ENCODE measurements at places on chromosomes 1 and 21.
A peak's percentile ranks its signal among the peaks of the same experiment; 100 is the strongest.

GRCh38 chr1:45953934-45954847, 150.8 kb downstream of the MAST2 start:
- DNase-seq: peak; percentile 85

- DNase-seq: no peak
Measured at GRCh38 chr1:197351821-197352440, 83.9 kb downstream of the CRB1 start.

GRCh38 chr1:244768804-244769203, 66.7 kb upstream of the COX20 start:
- DNase-seq: no peak

DNA sequence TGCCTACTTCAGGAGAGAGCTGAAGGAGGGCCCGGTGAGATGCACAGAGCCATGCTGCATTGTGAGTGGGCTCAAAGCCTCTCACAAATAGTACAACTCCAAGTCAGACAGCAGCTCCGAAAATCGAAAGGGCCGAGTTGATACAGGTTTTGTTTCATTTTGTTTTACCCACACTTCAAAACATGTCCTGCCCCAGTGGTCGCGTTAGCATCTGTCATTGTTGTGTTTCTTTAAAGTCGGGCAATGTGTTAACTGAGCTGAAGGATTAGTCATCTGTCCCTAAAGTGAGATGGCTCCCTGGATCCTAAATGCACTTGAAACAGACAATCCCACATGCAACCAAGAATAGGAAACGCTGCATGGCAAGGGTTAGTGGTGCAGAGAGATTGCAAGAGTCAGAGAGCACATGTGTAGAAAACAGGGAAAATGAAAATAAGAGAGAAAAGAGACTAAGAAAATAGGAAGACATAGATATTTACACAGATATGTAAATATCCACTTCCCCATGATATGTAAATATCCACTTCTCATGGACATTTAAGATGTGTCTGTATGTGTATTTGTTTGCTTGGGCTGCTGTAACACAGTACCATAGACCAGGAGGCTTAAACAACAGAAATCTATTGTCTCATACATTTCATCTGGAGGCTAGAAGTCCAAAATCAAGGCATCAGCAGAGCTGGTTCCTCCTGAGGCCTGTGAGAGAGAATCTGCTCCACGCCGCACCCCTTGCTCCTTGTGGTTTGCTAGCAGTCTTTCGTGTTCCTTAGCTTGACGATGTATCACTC, 131.4 kb upstream of the RAB4A start:
- no peak for DNase-seq

GRCh38 chr21:37165586-37165985, 92.5 kb downstream of the TTC3 start:
- no peak for DNase-seq

- peak; percentile 31 for DNase-seq
Measured at GRCh38 chr1:28855469-28855951, 43.5 kb downstream of the OPRD1 start.

GRCh38 chr21:39523399-39523798, 71.6 kb downstream of the SH3BGR start:
- no peak for DNase-seq

GRCh38 chr1:205581321-205581980, 50.4 kb downstream of the ELK4 start:
- DNase-seq: no peak

DNA sequence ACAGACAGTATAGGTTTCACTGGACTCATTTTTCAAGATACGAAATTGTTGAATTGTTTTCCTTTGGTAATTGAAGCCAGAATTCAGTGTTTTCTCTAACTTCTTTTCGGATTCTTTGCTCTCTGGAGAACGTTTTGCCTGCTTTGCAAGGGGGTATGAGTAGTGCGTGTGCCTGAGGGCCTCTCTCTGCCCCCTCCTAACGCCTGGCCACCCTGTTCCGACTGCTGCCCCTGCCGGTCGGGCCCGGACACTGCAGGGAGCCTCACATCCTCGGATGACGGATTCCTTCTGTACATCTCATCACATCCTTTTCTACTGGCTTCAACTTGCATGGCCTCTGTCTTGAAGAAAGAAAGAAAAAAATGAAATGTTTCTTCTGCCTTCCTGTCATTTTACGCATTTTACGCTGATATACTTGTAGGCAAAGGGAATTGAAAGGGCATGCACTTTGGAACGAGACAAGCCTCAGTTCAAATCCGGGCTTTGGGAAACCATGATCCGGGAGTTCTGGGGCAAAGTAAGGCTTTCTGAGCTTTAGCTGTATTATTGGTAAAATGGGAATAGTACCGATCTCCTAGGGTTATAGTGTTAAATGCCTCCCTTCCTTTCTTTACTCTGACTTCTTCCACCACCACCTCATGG, 65.1 kb downstream of the DISC1 start:
- peak; percentile 14 for DNase-seq

- peak; percentile 54 for DNase-seq
Measured at GRCh38 chr1:8317647-8318381, at the start of gene SLC45A1. SLC45A1 (plus strand) TSS chr1:8318114; CDS start chr1:8324330, 6,216 bp downstream.

- DNase-seq: no peak
Measured at GRCh38 chr21:26833460-26833939, 11.7 kb downstream of the ADAMTS1 start.

GRCh38 chr1:172845371-172845770, 186.5 kb downstream of the FASLG start:
- peak; percentile 55 for DNase-seq

DNA sequence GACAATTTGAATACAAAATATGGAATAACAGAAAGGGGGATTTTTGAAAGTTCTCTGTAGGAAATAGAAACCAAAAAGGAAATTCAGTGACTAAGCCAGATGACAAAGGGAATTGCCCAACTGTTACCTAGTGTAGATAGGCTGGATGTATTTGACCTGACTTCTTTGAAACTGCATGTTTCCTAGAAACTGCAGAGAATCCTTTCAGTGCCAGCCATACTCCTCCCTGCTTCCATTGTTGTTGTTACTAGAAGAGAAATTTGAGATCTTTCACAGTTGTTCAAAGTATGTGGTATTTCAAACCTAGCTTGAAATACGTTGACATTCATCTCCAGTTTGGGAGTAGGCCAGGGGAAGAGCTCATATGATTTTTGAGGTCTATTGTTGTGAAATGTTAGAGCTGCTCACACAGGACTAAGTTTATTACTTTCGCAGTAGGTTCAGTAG, 1.8 kb upstream of the GBP5 start:
- peak; percentile 79 for DNase-seq

DNA sequence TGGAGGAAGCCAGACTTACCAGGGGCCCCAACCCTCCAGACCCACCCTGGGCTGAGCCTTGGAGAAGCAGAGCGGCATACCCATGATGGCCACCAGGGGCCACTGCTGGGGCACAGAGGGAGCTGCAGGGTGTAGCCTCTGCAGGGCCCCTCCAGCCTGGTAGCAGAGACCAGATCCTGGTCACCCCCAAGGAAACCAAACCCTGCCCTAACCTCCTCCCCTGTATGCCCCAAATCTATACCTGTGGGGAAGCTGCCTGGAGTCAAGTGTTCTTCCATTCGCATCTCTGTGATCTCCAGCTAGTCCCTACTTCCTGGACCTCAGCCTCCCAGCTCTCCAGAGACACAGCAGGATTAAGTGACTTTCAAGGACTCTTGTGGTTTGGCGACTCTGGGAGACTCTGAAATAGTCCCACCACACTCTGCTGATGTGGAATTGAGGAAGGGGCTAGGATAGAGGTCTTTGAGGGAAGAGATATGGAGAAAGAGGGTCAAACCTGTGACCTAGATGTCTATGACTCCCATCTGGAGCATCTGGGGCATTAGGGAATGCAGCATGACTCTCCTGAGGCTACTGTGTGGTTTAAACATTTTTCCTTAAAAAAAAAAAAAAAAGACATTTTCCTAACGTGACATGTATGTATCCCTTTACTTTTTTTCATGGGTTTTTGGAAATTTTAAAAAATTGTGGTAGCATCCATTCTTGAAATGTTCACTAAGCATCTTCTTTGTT, 119.2 kb upstream of the IPO9 start:
- DNase-seq: peak; percentile 67

GRCh38 chr21:36155603-36156338, 853 bp upstream of the DOP1B start:
- no peak for DNase-seq

GRCh38 chr1:221439008-221439746, 302.7 kb downstream of the DUSP10 start:
- peak; percentile 93 for DNase-seq

DNA sequence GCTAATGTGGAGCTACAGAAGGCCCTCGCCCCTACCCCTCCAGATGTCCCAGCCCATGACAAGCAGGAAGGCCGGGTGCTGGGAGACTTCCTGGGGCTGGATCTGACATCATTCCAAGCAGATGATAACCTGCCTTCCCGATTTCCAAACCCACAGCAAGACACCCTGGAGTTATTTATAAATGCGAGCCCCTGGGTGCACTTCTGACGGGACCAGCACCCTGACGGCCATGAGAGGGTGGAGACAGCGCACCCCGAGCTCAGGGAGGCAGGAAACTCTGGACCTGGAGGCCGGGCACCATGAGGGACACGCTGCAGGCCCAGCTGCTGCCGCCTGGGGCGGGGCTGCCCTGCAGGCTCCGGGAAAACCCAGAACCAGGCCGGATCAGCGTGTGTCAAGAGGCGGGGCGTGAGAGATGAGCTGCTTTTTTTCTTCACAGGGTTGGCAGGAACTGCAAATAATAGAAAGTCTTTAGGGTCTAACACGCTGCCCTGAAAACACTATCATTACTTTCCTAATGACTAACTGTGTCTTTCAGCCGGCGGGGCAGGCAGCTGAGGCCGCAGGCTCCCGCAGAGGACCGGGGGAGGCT, 2.5 kb upstream of the PCBP3 start:
- DNase-seq: peak; percentile 72

- DNase-seq: no peak
Measured at GRCh38 chr1:86119214-86119764, 37.3 kb downstream of the COL24A1 start.

DNA sequence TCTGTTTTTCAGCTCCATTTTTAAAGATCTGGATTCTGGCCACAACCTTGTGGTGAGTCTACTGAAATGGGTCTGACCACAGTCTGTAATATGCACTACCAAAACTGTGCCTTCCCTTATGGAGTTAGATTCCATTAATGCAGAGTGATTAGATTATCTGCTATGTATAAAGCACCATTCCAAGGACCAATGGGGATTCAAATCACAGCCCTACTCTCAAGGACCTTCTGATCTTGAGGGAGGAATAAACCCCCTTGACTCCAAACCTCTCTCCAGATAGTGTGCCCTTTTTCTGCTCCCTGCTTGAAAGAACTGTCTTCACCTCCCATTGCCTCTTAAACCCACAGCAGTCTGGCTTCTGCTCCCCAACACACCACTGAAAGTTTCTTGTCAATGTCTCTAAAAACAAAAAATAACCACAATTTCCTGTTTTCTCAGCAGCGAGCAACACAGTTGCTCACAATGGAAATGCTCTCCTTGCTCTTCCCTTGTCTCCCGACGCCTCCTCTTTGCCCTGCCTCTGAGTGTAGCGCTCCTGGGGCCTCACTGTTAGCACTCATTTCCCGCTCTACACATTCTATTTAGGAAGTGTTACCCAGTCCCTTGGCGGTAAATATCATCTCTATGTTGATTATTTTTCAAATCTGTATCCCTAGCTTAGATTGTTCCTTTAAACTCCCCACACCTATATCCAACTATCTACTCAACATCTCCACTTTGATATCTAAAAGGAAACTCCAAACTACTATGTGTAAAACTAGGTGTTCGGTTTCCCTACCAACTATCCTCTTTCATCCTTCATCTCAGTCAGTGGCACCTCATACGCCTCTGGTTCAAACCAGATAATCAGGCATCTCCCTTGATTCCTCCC, 13.6 kb downstream of the PCNX2 start:
- DNase-seq: peak; percentile 42

DNA sequence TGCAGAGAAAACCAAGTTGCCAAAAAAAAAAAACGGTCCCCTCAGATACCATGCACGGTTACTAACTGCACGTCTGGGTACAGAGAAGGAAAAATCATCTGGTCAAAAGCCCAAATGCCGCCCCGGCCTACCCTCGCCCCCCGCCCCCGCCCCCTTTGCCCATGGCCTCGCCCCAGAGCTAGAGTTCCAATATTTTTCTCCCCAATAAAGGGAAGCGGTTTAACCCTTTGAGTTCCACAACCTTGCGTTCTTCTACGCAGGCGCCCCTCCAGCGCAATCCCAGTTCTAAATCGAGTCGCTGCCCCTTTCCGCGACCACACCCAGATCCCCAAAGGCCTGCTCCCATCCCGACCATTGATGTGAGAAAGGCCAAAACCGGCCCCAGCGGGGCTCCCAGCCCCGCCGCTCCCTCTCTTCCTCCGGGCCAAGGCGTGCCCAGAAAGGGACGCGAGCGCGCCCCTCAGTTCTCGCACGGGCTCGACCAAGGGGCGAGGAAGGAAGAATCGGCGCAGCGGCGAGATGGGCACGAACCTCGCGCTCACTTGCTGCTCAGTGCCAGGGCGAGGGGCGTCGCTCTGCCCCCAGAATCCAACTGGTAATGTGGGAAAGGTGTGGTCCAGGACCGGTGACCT, 797 bp downstream of the WDR47 start:
- DNase-seq: peak; percentile 13

DNA sequence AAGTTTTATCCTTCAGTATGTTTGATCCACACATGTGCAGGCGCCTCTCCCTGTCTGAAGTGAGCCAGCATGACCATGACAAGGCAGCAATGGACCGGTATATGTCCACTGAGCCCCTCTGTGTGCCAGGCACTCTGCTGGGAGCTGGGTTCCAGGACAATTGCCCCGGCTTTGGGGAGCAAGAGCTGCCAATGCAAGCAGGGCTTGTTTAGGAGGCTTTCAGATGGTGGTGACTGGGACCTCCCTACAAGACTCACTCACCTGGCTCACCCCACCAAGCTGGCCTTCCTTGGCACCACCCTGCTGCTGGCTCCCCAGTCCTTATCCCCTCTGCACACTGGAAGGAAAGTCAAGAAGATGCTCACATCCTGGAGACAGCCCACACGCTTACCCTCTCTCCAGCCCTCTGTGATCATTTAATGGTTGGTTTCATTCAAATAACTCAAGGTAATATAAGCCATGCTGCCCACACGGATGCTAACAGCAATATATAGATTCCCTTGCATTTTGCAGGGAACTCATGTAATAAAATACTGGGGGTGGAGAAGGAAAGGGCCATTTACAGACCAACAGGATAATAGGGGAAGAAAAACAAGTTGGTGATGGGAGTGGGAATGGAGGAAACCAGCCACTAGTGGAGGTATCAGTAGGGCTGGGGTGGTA, 23.6 kb downstream of the KCND3 start:
- no peak for DNase-seq

Measured in fibroblast of mammary gland (primary cell).